NCI-H2081 (cell line): ENCODE measurements at places on chromosomes 7 and 10.

- DNase-seq = no peak
Observed at GRCh38 chr7:147498081-147498480, 1092.5 kb upstream of the C7orf33 start.

GRCh38 chr10:61211468-61211867, 241.7 kb downstream of the TMEM26 start:
- no peak for DNase-seq

DNA sequence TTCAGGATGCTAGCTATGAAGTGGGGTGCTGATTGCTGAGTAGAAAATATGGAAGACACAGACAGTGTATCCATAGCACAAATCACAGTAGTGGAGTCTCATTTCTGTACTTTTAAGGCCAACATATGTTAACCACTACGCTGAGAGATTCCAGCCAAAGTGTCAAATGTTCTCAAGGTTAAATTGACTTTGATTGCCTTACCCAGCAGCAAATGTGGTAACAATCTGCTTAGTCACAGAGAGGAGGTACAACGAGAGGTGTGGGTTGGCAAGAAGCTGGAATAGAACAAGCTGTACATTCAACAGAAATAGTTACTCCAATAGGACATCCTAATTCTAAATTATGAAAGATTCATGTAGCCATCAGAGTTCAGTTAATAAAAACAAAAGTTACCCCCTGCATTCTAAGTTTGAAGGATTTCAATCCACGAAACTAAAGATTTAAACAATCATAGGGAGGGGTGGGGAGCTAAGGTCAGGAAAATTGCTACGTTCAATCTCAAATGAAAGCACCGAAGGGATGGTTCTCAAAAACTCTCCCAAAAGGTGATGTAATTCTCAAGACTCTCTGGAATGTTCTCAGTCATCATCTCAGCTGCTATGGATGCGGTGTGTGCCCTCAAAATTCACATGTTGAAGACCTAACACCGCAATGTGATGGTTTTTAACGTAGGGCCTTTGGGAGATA, 137.0 kb downstream of the ETV1 start:
- no peak for DNase-seq

- DNase-seq = no peak
Observed at GRCh38 chr10:123621916-123622315, 44.2 kb upstream of the GPR26 start.

DNA sequence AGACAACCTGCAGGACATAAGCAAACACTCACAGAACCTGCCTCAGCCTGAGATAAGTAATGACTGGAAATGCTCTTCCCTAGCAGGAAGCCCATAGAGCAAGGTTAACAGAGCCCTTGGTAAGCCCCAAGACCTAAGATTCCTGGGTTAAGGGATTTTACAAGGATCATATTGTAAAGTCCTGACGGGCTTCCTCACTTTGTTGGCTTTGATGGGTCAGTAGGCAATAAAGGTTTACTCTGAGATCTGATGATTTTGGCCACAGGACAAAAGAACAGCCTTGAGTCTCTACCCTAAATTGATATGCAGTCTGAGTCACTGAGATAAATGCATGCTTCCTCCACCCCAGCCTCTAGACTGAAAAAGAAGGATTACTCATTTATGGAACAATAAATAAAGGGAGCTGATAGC, 270.8 kb downstream of the HTR7 start:
- no peak for DNase-seq

DNA sequence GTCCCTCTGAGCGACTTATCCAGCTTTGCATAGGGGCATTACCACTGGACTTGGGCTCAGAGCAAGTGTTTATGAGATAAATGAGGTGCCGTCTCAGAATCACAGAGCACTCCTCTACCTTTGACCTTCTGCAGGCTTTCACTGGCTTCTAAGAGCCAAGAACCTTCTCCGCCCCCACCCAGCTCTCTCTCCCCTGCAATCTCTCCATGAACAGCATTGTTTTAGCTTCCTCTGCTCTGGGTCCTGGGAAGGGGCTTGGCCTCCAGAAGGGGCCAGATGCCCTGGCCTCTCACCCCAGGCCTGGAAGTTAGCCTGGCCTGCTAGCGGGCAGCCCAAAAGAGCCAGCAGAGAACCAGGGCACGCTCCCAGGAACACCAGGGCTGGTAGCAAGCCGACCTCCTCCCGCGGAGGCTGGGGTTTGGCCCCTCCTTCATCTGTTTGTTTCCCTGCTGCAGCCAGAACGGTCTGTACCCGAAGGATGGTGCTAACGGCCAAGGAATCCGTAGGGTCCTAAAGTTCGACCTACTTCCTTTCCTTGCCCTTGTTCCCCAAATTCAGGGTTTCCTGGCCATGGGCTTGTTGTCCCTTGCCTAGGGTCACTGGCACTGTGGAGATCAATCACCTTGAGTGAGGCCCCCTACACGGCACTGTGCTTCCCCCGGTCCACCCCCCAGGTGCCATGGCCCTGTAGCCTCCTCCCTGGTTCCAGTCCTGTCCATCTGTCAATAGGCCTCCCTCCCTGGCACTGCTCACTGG, 18.7 kb upstream of the DDIT4 start:
- DNase-seq = no peak

DNA sequence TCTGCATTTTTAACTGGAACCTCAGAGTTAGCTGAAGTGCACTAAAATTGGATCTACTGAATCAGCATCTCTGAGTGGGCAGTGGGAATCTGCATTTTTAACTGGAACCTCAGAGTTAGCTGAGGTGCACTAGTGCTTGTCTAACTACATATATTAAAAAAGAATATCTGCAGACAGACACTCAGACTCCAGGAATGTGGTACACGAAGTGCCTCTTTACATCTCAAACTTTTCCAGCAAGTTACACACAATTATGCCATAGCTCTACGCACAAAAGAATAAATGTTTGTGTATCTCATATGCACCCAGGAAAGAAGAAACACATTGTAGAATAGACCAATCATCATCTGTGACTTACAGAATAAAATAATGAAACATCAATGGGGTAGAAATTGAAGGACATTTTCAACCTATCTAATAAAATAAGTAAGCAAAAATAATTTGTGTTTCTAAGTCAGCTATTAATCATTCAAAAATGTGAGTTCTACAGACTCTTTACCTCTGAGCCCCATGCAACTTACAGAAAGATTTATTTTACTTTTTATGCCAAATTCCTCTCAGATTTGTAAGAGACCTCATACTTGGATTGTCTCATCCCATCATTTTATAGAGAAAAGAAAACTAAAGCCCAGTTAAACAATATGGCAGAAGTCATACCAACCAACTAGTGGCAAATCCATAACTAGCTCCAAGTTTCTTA, 28.3 kb downstream of the PPP1R3A start:
- no peak for DNase-seq
